ENCODE measurements at places on chromosomes 1 and 21.

DNA sequence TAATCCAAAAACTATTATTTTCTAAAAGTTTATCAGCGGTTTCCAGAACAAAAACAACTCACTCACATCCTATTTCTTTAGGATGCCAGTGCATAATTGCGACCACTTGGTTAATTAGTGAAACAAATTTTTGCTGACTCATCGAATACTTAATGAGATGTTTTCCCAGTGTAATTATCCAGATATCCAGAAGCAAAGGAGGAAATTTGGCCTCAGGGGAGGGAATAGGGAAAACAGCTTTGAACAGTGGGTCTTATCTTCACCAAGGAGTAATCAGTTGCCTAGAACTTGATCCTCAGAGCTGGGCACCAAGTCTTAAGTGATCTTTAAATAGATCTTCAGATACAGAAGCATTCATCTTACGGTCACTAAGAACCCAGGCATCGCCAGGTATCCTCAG, 24.3 kb downstream of the STYXL2 start:
- no peak for DNase-seq

GRCh38 chr1:106465666-106466065, 590.8 kb upstream of the PRMT6 start:
- no peak for DNase-seq

DNA sequence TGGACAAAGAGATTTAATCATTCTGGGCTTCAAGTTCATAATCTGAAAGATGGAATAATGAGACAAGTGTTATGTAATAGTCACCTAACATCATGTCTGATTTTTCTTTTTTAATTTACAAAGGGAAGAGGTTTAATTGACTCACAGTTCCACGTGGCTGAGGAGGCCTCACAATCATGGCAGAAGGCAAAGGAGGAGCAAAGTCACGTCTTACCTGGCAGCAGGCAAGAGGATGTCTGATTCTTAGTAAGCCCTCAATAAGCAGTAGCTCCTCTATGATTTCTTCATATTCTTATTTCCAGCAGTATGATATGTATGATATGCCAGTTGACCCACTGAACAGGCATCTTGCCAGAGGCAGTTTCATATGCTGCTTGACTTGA, 152.7 kb downstream of the S1PR1 start:
- DNase-seq = no peak

DNA sequence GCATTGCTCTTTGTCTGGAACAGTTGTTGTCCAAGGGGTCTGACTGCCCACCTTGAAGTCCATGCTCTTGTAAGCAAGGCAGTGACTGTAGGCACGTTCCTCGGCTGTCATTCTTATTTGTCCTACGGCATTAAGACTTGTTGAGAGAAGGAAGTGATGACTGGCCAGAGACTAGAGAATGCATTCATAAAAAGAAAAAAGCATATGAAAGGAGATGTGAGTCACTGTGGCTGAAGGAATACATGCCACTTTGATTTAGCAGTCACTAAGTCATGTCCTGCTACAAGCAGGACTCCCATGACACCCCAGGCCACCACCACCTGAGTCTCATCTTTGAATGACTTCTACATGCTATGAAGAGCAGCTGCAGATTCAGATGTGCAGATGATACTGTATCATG, 50.5 kb downstream of the CNN3 start:
- no peak for DNase-seq

DNA sequence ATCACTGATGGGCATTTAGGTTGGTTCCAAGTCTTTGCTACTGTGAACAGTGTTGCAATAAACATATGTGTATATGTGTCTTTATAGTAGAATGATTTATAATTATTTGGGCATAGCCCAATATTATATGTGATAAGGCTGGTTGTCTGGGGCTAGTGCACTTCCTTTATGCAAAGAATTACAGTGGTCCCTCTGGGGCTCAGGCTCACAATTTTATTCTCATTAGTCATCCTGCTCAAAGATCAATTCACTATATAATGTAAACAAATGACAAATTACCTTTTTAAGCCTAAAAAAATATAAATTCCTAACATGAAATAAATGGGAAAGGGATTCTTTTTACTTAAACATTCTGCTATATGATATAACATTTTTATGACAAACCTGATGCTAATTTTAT, 5.0 kb downstream of the PLPPR4 start:
- DNase-seq = no peak

DNA sequence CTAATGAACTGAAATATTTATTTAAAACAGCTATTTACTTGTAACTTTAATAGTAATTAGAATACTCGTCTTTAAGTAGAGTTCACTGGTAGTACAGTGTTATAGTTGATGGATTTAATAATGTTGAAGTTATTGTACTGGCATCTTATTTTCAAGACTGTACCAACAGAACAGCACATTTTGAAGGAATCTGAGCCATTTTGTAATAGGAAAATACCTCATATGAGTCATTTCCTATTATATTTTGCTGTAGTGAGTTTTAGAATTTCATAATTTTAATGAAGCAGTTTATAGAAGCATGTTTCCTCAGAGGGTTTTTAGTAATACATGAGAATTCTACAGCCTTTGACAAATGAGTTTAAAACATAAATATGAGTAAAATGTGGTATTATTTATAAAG, 258.3 kb downstream of the OLFM3 start:
- no peak for DNase-seq

- no peak for DNase-seq
Observed at GRCh38 chr1:211739671-211740411, 64.4 kb upstream of the NEK2 start.

DNA sequence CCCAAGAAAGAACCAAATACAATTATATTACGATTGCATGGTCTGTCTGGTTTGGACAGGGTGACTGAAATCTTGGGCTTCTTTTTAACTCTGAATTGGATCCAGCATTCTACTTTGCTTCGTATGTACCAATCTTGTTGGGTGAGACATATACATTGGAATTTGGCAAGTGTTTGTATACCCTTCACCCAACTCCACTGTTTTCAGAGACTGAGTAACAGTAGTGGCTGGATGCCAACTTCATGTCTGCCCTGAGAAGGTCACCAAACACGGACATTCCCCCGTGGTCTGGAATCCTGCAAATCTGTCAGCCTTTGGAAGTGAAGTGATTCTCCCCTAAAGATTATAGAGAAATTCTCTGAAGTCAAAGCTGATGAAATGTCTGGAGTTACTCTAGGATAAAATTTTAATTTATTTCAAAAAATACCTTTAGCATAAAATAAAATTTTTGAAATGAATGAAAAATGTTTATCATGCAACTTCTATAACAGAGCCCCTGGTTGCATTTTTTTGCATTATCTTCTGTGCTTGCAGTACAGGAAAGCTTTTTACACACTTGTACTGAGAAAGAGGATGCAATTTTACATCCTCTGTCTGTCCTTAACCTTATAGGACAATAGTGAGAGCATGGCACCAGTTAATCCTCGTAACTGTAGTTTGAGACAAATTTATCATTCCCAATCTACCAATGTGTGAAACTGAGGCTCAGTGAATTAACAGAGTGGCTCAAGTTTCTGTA, 201.8 kb downstream of the DISC1 start:
- DNase-seq = no peak

- DNase-seq = no peak
Observed at GRCh38 chr1:214006845-214007244, 19.1 kb downstream of the PROX1 start.

DNA sequence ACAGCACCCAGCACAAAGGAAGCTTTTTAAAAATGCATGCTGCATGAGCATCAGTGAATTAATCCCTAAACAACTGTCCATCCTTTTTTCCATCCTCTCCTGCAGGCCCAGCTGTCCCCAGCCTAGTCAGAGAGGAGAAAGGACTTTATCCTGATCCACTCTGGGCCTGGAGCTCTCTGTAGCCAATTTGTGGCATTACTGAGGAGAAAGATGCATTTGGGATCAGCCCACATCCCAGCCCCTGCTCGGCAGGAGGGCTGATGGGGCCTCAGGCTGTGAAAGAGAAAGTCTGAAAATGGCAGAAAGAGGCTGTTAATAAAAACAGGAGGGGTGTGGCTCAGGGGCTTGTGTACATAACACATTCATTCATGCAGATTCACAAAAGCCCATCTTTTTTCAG, 37.5 kb upstream of the ATP2B4 start:
- no peak for DNase-seq

DNA sequence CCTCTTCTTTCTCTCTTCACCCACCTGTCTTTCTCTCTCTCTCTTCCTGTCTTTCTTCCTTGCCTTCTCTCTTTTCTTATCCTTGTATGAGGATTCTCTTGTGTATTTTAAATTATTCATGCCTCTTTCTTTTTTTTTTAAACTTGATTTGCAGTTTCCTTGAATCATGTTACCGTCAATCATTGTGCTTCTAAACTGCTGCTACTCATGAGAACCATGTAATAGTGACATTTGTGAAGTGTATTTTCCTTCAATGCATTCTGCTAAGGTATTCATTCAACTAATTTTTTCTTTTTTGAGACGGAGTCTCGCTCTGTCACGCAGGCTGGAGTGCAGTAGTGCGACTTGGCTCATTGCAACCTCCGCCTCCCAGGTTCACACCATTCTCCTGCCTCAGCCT, 539.1 kb upstream of the BRINP3 start:
- no peak for DNase-seq

DNA sequence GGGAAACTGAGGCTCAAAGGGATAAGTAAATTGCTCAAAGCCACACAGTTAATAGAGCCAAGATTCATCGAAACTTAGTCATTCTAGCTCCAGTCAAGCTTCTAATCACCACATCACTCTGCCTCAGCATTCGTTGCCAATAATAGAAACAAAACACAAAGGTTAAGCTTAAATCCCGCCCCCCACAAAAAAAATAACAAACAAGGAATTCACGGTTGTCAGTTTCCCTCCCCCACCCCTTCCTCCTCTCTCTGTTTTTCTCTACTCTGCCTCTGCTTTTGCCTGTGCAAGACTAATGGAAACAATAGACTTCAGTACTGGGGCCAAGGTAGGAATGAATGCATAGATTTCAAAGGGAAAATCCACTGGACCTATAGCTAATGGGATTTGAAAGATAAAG, 70.7 kb upstream of the ZNF644 start:
- no peak for DNase-seq

DNA sequence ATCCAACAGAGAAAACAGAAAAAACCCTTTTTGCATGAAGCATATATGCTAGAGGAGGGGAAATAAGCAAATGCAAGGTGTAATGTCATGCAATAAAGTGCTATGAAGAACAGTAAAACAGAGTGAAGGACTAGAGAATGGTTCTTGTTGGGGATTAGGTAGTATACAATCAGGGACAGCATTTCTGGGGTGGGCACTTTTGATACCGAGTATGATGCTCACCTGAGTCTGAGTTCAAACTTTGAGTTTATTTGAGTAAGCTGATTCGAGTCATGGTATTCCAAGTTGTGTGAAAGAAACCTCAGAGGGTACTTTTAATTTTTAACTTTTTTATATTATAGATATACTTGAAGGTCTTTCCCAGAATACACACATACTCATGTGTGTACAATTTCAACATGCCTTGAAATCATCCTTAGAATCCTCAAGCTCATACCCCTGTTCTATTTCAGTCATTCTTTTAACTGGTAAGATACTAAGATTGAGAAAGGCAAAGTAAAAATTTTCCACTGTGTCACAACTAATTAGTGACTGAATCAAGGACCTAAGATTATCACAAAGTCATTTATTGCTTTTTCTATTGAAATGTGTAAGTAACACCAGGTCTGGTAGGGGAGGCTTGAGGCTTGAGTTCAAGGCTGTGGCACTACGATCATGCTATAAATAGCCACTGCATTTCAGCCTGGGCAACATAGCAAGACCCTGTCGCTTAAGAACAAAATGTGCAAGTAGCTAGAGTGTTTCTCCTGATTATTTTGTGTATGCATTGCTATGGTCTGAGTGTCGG, 12.1 kb downstream of the LRRC8B start:
- no peak for DNase-seq

- DNase-seq = no peak
Observed at GRCh38 chr1:24205345-24206082, 18.4 kb upstream of the IFNLR1 start.

DNA sequence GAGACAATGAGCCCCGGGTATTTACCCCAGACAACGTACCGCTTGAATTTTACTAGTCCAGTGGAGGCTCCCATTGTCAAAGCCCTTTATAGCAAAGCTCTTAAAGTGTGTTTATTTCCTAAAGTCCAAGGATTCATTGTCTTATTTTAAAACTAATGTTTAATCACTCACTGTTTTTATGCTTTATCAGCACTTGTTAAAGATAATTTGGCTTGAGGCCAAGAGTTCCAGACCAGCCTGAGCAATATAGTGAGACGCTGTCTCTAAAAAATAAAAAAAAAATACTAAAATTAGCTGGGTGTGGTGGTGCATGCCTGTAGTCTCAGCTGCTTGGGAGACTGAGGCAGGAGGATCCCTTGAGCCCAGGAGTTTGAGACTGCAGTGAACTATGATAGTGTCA, 202.8 kb downstream of the RYR2 start:
- no peak for DNase-seq

DNA sequence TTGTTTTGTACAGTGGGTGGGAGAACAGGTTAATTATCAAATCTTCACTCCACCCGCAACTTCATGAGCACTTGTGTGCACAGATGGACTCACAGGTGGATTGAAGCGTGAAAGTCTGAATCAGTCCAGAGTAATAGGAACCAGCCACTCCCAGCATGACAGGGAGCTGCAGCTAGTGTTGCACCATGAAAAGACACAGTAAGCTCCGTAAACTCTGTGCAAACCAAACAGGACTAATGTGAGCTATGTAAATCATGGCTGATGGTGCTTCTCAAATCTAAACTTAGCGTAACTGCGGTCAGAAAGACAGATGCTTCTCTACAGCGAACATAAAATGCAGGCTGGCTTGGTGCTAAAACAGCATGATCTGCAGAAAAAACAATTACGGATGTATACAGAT, 114.4 kb downstream of the CENPF start:
- DNase-seq = no peak

DNA sequence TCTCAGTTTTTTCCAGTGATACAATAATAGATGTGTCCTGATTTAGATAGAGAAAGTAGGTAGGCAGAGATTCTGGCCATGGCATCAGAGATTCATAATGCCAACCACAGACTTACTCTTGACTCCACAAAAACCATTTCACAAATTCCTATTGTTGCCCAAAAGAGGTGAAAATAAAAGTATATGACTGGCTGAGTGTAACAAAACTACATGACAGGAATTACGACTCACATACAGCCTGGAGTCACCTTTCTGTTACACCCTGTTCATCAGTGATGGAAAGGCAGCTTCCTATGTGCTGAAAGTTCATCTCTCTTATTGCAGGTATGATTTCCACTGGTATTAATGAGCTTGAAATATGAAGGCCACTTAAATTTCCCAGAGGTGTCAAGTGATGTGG, 72.3 kb downstream of the MPZL1 start:
- no peak for DNase-seq

DNA sequence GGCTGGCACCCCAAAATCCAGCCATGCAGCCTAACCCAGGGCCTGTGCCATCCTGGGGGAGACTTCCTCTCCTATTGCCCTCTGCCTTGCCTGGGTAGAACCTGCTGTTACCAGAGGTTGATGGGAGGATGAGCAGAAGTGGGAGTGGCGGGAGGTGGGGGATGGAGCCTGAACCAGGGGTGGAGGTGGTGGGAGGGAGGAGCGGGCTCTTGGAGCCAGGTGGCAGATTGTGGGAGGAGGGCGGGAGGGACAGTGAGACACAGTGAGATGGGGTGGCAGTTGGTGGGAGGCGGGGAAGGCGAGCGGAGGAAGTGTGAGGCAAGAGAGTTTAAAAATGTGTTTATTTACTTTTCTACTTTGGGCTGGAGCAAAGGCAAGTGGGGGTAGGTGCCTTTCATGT, 87.3 kb downstream of the KCNJ6 start:
- DNase-seq = no peak

Data from GM12892 (cell line).